ENCODE measurements at places on chromosomes 2 and 18. TPM values are rescaled to one million over a fixed set of nuclear protein-coding genes. Genes with fewer than 3 reads are reported as not detected.

GRCh38 chr2:79861059-79861374 is 348.2 kb downstream of the CTNNA2 start:
- DNase-seq = no peak

The SRD5A2 gene
- not detected for polyA plus RNA-seq

The RND3 gene
- polyA plus RNA-seq = not detected

The MYCN gene
- polyA plus RNA-seq = not detected

The RIT2 gene
- polyA plus RNA-seq = not detected

GRCh38 chr2:25402477-25402876 is 60.8 kb upstream of the DNMT3A start:
- no peak for DNase-seq

The HOXD3 gene
- polyA plus RNA-seq = not detected

GRCh38 chr2:178630581-178630980 is 150.3 kb downstream of the PLEKHA3 start:
- no peak for DNase-seq

The TCF4 gene
- 202 TPM for polyA plus RNA-seq

GRCh38 chr2:88450186-88450585 is 2.3 kb downstream of the FOXI3 start:
- DNase-seq = no peak

The UGT1A10 gene
- not detected for polyA plus RNA-seq
